ENCODE measurements at places on chromosomes 12 and 14. TPM values are rescaled to one million over a fixed set of nuclear protein-coding genes. Genes with fewer than 3 reads are reported as not detected.
A peak's percentile ranks its signal among the peaks of the same experiment; 100 is the strongest.

GRCh38 chr12:3752741-3753486 is at the start of gene CRACR2A:
CRACR2A (minus strand) TSS chr12:3753109; CDS start chr12:3696999, 56,110 bp downstream.
- peak; percentile 90 for DNase-seq

DNA sequence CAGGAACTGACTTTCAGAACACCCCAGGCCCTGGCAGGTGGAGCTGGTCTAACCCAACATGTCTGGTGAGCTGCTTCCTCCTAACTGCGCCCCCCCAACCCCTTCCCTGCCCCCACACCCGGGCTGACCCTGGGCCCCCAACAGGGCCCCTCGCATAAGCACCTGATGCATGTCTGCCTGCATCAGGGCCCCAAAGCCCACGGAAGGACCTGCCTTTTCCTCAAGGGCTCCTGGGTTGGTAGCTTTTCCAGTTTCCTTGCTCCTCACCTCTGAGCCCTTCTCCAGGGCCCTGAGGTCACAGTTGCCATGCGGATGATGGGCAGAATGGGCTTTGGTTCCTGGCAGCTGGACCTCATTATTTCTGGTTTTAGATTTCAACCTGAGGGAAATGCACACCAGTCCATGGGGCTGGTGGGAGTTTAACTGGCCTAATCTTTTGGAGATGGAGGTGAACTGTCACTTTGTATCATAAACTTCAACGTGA is 18.5 kb downstream of the TESC start:
- DNase-seq, result no peak

DNA sequence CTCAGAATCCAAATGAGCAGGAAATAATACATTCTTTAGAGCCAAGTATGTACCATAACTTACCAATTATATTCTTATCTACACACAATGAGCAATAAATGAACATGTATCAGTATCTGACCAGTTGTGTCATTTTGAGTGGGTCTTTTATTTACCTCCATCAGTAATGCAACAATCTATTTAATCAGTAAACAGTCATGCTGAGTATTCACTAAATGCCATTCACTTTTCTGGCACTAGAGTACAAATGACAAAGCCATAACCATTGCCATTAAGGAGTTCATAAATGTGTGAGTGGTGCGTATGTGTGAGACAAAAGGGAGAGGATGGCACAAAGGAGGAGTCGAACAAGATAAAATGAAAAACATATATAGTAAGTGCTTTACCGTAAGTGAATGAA is 1.5 kb upstream of the STRAP start:
- DNase-seq, result no peak

DNA sequence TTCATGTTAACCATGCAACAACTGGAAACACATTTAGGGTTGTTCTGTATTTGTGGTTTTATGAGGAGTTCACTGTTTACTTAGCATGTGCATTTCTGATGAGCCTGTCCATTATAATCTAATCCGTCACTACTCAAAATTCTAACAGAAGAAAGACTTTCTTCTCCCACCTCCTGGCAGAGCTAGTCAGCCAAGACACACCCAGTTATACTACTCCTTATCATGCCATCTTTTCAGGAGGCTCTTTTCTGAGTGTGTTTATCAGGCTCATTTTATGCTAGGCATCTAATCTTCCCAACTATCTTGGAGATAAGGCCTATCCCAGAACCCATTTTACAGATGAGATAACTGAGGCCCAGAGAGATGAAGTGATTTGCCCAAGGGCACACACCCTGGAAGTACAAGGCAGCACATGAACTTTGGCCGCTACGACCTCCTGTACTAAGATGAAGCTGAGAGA is 10.4 kb upstream of the MED13L start:
- no peak for DNase-seq

- no peak for DNase-seq
Measured at GRCh38 chr14:104931304-104931770, 6.7 kb downstream of the PLD4 start.

DNA sequence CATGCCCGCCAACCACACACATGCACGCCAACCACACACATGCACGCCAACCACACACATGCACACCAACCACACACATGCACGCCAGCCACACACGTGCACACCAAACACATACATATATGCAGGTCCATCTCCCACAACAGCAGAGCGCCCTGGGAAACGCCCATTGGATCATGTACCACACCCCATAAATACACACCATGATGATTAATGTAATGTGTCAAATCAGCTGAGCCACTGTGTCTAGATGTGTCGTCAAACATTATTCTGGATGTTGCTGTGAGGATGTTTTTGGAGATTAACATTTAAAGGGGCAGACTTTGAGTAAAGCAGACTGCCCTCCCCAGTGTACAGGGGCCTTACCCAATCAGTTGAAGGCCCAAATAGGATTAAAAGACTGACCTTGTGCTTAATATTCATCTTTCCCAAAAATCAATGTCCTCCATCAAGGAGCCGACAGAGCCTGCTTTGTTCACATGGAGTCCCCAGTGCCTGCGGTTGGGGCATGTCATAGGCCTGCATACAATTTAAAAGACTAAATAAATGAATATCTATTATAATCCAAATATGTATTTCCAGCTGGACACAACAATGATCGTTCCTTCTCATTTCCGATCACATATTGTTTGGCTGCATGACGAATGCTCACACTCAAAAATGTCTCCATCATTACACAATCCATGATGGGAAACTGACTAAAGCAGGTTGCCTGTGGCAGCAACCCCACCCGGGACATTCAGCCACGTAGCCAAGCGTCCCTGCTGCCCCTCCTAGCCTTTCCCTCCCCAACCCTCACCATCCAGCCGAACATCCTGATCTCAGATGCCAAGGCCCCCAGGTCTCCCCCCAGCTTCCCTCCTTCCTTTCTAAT is 23.2 kb upstream of the BDKRB2 start:
- DNase-seq, result no peak

DNA sequence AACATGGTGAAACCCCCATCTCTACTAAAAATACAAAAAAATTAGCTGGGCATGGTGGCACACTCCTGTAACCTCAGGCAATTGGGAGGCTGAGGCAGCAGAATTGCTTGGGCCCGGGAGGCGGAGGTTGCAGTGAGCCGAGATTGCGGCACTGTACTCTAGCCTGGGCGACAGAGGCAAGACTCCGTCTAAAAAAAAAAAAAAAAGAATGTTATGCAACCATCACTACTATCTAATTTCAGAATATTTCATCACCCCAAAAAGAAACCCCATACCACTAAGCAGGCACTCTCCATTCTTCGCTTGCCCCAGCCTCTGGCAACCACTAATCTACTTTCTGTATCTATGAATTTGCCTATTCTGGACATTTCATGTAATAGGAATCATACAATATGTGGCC is 68.8 kb upstream of the AMN start:
- DNase-seq, result no peak

GRCh38 chr12:44403185-44403584 is 472.9 kb downstream of the NELL2 start:
- DNase-seq, result no peak

DNA sequence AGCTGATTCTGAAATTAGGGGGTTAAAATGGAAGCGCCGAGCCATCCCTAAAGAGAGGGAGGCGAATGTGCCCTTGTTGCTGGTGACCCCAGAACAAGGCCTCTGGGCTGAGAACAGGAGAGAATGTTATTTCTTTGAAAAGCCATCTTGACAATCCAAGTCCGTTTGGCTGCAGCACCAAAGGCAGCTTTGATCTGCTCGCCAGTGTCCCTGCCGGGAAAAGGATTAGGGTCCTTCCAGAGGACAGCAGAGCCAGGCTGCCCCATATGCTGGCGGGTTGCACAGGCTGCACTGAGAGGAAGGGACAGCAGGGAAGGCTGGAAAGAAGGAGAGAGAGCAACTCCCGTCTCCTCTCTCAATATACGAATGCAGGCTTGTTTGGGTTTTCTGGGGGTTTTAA is 141.7 kb downstream of the TMEM132C start:
- DNase-seq, result no peak

GRCh38 chr12:79689061-79689476 is 1.7 kb downstream of the PAWR start:
- no peak for DNase-seq

GRCh38 chr12:89244536-89244935 is 107.8 kb downstream of the DUSP6 start:
- no peak for DNase-seq

GRCh38 chr14:103923863-103924262 is 4.4 kb upstream of the TDRD9 start:
- no peak for DNase-seq

- DNase-seq, result no peak
Measured at GRCh38 chr12:112489456-112489855, 70.7 kb downstream of the PTPN11 start.

The CYP46A1 gene
- polyA plus RNA-seq, result not detected

The PRPF39 gene
- 9.0 TPM for polyA plus RNA-seq

The FSCB gene
- not detected for polyA plus RNA-seq

The PRB2 gene
- not detected for polyA plus RNA-seq

The INHBC gene
- not detected for polyA plus RNA-seq

The MEG3 gene
- not detected for polyA plus RNA-seq

The L3HYPDH gene
- 2.6 TPM for polyA plus RNA-seq
